ENCODE measurements at places on chromosomes 5 and 9. TPM values are rescaled to one million over a fixed set of nuclear protein-coding genes. Genes with fewer than 3 reads are reported as not detected.

- DNase-seq = no peak
Measured at GRCh38 chr9:79759460-79759859, 187.7 kb downstream of the TLE4 start.

DNA sequence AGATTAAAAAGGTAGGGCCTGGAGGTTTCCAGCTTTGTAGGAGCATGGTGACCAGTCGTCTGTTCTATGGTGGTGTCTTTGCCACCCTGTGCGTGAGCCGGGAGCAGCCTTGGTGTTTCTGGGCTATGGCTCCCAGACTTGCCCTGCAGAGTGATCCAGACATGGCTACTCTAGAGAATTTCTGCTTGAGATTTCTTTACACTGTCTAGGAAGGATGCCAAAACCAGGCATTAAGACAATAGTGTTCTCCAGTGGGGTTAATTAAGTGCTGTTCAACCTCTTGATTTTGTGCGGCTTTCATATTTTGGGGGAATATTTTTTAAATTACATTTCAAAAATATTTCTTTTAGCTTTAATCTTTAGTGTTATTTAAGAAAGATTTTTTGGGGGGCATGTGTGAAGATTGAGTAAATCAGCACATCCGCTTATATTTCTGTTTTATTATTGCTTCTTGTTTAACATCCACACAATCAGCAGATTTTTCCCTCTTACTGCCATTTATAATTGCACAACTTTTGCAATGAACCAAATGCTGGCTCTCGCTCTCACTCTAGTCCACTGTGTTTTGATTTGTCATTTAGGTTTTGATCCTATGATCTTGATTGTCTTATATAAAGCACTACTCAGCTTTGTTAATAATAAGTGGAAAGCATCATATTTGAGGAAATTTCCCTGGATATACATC, 110.5 kb downstream of the RASGRF2 start:
- DNase-seq = no peak

DNA sequence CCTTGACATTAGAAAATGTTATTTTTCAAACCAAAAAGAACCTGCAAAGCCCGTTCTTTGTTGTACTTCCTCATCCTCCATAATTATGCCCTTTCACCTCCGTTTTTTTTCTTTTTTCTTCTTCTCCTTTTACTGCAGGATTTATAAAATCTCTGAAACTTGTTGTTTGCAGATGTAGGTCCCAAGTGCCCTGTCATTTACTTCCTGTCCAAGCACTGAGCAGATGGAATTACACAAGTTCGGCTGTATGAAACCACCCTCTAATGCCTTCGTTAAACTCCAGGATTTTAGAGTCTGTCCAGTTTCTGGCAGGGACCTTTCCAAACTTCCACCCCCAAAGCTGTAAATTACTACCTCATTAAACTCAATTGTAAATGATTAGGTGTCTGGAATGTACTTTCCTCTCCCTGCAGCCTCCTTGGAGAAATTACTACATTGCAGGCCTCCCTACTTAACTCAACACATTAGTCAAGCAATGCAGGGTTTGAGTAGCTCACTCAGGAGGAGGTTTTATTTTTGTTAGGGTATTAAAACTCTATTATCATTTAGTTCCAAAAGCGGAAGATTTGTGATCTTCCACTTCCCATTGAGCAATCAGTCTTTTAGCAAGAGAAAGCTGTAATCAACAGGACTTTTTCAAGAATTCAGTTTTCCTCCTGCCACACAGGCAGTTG, 125.6 kb upstream of the LPAR1 start:
- no peak for DNase-seq

DNA sequence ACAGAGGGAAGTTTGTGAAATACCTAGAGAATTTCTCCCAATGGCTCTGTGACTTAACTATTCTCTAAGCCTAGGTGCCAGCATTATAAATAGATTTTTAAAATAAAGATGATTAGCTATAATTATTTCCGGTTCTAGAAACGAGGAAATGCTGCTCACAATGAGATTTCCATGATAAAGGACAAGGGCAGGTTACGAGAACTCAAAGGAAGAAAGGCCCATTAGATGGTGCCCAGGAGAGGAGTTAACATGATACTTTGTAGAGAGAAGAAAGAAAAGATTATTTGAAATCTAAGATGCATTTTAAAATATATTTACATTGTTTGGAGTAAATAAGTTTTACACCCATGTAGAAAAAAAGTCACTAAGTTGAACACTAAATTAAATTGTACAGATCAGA, 538.3 kb upstream of the PTGER4 start:
- no peak for DNase-seq

DNA sequence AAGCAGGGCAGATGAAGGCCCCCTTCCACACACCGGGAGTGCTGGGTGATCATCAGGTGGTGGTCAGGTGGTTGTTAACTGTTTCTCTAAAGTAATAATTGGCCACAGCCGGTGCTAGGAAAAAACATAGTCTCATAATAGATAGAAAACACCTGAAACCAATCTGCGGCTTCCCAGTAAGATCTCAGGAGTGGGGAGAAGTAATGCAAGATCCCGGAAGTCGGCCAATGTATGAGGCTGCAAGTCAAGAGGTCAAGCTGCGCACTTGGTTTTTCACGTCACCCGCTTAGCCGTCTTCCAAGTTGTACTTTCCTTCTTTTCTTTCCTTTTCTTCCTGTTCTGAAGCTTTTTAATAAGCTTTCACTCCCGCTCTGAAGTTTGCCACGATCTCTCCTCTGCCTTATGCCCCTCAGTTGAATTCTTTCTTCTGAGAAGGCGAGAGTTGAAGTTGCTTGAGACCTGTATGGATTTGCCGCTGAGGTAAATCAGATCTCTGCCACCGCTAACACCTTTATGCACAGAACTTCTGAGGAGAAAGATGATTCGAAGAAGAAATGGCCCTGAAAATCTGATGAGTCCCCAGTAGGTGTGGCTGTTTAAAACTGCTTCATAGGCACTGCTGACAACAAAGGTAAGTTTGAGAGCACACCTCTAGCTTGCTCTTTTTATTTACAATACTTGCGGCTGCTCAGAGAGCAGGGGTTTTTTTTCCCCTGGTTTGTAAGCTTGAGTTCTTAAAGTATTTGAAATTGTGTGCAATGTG, 406.6 kb downstream of the FAM170A start:
- DNase-seq = no peak

Gene SPATA31D4
- total RNA-seq = not detected

- no peak for DNase-seq
Measured at GRCh38 chr9:94911211-94911610, 184.7 kb downstream of the AOPEP start.

DNA sequence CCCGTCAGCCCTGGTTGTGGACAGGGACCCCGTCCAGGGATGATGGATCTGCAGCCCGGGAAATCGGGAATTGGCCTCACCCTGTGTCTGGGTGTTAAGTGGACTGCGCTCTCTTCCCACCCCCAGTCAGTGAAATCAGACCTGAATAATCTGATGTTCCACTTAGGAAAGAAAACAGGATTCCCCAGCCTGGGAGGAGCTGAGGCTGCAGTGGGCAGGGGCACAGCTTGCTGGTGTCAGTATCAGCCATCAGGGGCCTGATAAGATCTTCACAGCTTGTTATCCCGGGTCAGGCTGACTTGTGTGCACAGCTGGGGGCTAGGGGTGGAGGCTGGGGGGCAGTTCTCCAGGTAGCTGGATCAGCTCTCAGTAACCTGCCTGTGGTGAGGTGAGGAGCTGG, 29.1 kb downstream of the LMX1B start:
- DNase-seq = no peak
